Germinal center (tissue), 1 donor: ENCODE measurements at places on chromosomes 11 and 22.

DNA sequence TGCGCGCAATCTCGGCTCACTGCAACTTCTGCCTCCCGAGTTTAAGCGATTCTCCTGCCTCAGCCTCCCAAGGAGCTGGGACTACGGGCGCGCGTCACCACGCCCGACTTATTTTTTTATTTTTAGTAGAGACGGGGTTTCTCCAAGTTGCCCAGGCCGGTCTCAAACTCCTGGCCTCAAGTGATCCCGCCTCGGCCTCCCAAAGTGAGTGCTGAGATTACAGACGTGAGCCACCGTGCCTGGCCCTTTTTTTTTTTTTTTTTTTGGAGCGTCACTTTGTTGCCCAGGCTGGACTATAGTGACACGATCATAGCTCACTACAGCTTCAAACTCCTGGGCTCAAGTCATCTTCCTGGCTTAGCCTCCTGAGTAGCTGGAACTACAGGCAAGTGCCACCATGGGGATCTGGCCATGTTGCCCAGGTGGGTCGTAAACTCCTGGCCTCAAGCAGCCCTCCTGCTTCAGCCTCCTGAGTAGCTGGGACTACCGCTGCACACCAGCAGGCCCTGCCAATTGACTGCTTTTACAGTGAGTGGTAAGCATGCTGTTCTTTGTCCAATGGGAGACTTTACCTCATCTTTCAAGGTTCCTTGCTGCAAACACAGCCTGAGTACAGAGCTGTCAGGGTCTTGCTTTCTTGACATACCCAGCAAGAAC lies 600 bp upstream of the CENPM start:
- DNase-seq, result no peak

- no peak for DNase-seq
These were observed 10.6 kb downstream of the FOLR1 start for GRCh38 chr11:72202571-72202970.

DNA sequence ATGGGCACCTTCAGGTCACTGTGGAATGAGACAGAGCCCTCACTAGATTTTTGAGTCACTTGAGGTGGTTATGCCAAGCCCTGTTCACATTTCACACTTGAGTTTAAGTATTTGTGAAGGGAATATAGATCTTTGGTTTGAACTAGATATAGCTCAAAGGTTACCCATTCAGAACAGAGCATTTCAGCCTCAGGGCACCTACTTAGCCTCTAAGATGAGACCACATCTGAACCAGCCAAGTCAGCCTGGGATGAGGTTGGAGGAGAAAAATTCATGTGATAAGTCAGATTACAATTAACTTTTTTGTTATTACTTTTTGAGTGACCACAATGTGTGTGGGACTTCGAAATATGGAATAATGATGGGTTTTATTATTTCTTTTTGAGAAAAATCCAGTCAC lies 127.8 kb downstream of the TEAD1 start:
- DNase-seq, result no peak

- no peak for DNase-seq
These were observed 4.0 kb downstream of the POGLUT3 start for GRCh38 chr11:108494182-108494581.

GRCh38 chr11:100776212-100776896 lies 89.3 kb downstream of the ARHGAP42 start:
- DNase-seq, result no peak
